Kidney glomerular epithelial cell (primary cell): ENCODE measurements at places on chromosomes 16 and 17.

DNA sequence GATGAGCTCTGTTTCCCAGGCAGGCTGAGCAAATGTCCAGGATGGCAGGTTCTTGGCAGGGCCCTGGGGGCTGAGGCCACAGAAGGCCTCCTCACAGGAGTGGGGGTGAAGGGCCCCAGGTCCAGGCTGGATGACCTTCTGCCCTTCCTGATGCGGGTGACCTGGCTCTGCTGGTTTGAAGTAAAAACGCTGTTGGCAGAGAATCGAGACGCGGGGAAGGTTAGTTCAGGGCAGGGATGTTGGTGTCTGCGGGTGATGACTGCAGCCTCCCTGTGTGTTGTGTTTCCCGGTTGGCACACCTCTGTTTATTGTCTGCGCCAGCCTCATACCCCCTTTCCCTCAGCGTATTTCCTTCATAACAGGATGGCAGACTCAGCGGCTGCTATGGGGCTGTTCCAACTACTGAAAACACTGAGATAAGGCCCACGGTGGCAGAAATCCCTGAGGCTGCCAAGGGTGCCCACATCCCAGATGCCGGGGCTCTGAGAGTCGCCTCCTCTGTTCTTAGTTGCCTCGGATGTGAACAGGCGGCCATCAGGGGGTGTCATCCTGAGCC is 104.6 kb downstream of the METRNL start:
- DNase-seq = no peak

GRCh38 chr16:85258629-85259028 is 146.4 kb upstream of the CIBAR2 start:
- no peak for DNase-seq

GRCh38 chr16:87207509-87207908 is 109.7 kb downstream of the C16orf95 start:
- DNase-seq = peak; percentile 34

DNA sequence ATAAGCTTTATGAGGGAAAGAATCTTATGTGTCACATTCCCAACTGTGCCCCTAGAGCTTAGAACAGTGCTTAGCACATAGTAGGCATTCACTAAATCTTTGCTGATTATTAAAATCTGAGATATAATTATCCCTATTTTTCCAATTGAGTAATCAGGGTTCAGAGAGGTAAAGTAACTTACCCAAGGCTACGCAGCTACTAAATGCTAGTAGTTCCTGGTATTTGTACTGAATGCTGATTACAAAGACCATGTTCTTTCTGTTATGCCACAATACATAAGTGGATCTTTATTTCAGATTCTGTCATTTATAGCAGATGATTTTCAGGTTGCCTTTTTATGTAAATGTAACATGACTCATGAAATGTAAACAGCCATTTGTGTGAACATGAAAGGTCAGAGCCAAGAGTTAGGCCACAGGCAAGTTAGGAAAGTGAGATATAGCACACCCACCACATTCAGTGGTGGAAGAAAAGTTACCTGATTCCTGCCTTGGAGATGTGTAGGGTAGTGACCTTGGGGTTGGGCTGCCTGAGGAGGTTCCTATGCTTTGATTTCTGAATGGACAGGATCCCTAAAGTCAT is 77.2 kb downstream of the FTO start:
- no peak for DNase-seq

GRCh38 chr17:13027246-13027645 is 9.4 kb upstream of the ELAC2 start:
- DNase-seq = no peak

DNA sequence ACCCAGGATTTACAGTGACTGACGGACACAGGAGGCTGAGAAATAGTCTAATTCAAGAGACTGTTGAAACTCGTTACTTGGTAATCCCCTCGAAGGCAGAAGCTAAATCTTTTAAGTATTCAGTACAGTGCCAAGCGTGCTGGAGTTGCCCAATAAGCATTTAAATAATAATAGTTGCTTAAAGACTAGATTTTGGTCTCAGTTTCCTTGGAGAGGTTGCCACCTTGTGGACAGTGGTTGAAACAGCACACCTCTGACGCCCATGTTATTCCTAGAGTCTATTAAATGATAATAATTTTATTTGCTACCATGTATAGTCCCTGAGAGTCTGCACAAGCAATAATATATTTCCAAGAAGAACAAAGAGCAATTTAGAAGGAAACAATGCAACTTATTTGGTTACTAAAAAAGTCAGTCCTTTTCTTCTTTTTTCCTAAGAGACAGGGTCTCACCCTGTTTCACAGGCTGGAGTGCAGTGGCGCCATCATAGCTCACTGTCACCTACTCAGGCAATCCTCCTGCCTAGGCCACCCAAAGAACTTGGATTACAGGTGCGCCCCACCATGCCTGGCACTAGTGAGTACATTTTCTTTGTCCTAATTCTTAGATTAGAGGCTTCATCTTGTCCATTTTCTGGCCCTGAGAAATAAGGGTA is 138.0 kb upstream of the NUDT7 start:
- DNase-seq = peak; percentile 65

DNA sequence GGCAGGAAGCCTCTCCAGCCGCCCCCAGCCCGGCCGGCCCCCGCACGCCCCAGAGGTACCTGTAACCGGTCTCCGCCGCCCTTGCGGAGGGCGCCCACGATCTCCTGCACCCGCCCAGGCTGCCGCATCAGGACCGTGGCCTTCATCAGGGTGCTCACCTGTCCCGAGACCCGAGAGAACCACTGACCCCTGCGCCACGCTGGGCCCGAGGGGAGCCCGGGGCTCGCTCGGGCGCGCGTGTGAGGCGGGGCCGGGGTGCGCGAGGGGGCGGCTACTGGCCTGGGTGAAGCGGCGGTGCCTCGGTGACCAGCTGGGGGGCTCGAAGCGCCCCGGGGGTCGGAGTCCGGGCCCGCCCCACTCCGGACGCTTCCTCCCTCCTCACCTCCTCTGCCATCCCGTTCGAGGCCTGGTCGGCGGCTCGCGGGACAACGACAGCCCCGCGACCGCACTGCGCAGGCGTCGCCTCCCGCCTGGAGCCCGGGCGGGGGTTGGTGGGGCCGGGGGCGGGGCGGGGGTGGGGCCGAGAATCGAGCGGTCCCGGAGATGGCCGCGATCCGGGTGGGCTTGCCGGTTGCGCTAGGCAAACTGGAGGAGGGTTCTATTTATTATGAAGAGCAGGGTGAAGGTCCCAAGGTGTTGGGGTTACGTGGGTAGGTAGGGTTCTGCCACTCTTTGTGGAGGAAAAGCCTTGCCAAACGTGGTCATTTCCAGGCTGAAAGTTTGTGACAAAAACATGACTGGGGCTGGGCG is at the start of gene NT5C3B:
Gene NT5C3B, minus strand, starts transcription at position 433 of the 750 bp plus-strand sequence. Its CDS starts 39 bp downstream, at position 394.
- peak; percentile 29 for DNase-seq

- DNase-seq = no peak
Observed at GRCh38 chr16:28826141-28826540, 3.3 kb downstream of the ATXN2L start.
